Renal cortical epithelial cell (primary cell): ENCODE measurements at places on chromosomes 1 and 21. TPM values are rescaled to one million over a fixed set of nuclear protein-coding genes. Genes with fewer than 3 reads are reported as not detected.

KRTAP10-10 gene
- not detected in 2 replicates for total RNA-seq

OR2T5 gene
- not detected in 2 replicates for total RNA-seq

OR2AK2 gene
- total RNA-seq = not detected in 2 replicates

BRINP3 gene
- total RNA-seq = 0.10 TPM in 1 of 2 replicates, not detected in the other

COL8A2 gene
- total RNA-seq = 0.69 and 2.7 TPM in 2 replicates

CELA2B gene
- not detected in 2 replicates for total RNA-seq

GJA9 gene
- 0.20 and 0.35 TPM in 2 replicates for total RNA-seq

DNA sequence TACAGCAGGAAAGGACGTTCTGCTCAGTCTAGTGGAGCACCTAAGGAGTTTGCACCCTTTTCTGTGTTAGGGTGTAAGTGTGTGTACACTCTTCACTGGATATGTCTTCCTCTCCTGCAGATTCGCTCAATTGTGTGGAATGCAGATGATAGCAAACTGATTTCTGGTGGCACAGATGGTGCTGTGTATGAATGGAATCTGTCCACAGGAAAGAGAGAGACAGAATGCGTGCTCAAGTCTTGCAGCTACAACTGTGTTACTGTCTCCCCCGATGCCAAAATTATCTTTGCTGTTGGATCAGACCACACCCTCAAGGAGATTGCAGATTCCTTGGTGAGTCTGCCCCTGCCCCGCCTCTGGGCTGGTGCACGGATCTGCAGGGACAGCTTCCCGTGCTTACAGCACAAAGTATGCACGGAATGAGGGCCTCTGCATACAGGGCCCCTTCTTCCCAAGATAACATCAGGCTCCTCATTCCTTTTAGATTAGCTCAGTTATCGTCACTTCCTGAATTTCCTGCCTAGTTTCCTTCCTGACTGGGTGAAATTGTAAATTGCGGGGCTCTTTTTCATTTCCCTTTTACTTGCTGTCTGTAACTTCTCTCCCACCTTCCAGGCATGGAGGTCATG, 34.6 kb downstream of the CFAP57 start:
- peak; percentile 85 for DNase-seq

- DNase-seq = no peak
These were observed 338.5 kb downstream of the PTPRU start for GRCh38 chr1:29574871-29575270.

DNA sequence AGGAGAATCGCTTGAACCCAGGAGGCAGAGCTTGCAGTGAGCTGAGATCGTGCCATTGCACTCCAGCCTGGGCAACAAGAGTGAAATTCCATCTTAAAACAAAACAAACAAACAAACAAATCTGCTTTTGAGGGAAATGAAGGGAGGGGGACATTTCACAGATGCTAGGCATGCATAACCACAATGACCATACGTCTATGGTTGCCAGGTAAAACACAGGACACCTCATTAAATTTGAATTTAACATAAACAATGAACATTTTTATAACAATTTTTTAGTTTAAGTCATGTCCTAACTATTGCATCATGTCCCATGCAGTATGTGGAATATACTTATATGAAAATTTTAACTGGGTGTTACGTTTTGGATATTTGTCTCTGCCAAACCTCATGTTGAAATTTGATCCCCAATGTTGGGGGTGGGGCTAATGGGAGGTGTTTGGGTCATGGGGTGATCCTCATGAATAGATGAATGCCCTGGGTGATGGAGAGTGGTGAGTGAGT, 31.0 kb upstream of the ZBTB18 start:
- DNase-seq = no peak

DNA sequence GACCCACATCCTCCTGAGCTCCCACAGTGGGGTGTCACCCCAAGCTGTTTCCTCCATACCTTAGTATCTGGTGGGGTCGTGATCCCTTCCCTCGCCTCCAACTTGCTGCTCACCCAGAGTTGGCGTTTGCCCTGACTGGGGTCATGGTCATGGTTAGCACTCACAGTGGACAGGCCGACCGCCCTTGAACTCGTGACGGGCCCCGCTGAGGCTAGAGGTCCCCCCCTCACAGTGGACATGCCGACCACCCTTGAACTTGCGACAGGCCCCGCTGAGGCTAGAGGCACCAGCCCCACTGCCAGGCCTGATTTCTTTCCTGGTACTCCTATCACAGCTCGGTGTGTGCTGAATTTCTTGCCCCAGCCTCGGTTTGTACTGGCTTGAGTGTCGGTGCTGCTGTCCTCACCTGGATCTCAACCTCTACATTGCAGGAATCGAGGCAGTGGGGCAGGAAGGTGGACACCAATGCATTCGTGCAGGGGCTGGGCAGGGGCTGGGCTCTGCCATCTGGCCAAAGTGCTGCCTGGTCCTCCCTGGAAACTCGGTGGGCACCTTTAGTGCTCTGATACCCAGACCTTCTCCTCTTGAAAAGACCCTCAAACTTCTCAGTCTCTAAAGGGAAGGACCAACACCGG, 37.5 kb upstream of the AJAP1 start:
- no peak for DNase-seq

DNA sequence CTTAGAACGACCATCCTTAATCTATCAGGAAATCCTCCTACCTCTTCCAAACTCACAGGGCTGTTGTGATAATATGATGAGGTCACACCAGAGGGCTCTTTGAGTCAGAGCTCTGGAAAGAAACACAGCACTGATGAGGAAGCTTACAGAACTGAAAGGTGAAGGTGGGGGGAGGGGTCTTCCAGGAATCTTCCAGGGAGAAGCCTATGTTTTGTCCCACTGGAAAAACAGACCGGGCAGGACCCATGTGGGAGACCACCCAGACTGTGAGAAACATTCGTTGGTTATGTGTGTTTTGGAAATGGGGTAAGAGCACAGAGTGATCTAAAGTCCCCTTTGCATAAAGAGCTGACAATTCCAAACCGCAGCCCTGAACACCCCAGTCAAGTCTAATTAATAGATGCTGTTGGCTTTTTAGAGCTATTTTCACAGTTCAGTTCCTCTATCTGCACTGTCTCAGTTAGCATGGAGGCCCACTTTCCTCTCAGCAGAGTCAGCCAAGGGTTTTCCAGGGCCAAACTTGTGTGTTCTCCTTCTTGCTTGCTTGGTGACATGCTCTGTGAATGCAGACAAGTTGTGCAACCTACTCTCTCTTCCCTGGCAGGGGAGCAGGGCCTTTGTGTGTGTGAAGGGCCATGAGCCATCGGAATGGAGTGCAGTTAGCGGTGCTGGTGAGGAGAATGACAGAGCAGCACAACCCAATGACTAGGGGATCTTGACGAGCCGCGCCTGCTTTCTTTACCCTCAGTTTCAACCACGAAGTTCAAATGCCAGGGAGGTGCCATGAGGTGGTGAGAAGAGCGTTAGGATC, 12.3 kb downstream of the PHLDA3 start:
- DNase-seq = peak; percentile 97

DNA sequence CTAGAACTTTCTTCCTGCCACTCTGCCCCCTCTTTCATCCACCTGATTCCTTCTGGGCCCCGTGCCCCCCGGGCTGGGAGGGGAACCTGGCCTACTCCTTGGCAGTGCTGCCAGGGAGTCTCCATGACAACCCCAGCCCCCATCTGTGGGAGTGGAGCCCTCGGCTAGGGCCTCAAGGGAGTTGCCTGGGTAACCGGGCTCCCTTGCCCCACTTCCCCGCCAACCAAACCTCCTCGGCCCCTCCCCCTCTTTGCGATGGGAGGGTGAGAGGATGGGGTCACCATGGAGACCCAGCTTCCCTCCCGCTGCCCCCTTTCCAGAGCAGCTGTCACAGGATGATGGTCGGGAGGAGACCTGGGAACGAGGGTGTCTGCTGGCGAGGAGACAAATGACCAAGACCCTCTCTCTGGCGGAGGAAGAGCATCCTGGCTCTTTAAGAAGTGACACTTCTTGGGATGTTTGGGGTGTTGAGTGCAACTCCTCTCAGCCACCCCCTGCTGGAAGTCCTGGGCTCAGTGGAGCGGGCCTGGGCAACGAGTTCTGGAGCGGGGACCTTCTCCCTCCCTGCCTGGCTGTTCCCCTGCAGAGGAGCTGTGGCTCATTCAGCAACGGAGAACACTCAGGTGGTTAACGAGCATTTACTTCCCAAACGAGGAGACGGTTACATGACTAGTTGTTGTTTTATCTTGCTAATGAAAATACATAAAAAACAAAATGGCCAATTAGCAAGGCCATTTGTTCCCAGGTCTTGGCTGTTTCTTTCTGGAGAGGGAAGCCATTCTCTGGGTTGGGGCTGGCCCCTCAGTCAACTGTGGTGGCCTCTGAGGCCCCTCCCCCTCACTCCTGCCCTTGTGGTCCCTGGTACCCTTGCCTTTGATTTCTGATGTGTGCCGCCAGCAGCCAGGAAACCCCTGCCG, 82.8 kb downstream of the UBIAD1 start:
- DNase-seq = no peak

DNA sequence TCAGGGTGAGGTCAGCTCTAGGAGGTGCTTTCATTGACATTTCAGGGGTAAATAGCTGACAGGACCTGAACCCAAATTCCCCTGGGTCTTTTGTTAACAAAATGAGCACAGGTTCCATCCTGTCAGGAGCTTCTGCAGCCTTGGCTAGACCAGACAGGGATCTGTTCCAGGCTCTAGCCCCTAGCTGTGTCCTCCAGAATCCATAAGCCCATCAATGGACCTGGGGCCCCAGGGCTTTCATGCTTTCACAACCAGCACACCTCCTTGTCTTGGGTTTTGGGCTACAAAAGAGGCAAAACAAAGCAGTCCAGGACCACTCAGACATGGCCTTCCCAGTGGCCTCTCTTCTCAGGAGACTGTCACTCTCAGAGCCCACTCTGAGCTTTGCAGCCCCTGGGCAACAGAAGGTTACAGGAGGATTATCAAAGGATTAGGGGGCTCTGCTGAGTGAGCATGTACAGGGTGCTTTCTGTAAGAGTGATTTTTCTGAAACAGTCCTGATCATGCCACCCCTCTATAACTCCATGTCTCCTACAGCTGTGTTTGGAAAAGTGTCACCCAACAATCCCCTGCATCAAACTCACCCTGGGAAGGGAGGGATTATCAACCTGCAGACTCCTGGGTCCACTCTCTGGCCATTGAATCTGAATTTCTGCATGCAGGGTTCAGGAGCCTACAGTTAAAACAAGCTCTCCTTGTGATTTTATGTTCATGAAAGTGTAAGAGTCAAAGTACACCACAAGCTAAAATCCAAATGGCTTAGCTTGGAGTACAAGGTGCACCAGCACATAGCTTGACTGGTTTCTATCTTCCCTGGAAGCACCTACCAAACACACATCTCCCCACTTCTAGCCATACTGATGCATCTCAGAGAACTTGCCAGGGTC, 67.7 kb upstream of the GCLM start:
- DNase-seq = no peak

- DNase-seq = no peak
These were observed 2.0 kb upstream of the CAMTA1 start for GRCh38 chr1:6783221-6783620.
